Germinal center (tissue), 1 donor: ENCODE measurements at places on chromosomes 11 and 22.

- DNase-seq = no peak
Measured at GRCh38 chr11:118998388-118998717, 415 bp downstream of the CENATAC start.

GRCh38 chr11:57426929-57427726 lies at the start of gene SLC43A3:
TSS of gene SLC43A3 (minus strand) at chr11:57427121. CDS start at chr11:57426172, 949 bp downstream.
- DNase-seq = peak; percentile 69

GRCh38 chr11:31582697-31583096 lies 73.1 kb downstream of the ELP4 start:
- DNase-seq = peak; percentile 1

DNA sequence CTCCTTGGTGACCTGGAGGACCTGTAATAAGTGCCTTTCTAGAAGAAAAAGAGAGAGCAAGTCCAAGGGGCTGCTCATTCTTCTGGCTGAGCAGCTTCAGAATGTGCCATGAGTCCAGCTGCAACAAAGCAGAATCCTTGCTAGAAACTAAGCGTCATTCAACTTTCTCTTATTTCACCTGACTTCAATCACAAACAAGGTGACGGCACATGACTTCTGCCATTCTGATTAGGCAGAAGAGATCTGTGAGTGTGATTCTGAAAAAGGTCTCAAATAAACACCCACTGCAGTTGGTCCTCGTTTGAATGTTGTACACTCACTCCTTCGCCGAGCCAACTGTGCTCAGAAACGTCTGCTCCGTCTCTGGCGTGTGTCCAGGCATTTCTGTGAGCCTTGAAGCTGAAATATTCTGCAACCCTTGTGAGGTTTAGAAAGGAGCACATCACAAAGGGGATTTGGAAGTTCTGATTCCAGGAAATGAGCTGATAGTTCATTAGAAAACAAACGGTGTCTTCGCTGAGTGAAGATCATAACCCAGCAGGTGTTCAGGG lies 623.8 kb upstream of the KIRREL3 start:
- DNase-seq = no peak

- DNase-seq = no peak
Measured at GRCh38 chr11:71240865-71241691, 11.3 kb downstream of the SHANK2 start.

GRCh38 chr22:46070803-46071450 lies 79.4 kb upstream of the PPARA start:
- DNase-seq = peak; percentile 36

DNA sequence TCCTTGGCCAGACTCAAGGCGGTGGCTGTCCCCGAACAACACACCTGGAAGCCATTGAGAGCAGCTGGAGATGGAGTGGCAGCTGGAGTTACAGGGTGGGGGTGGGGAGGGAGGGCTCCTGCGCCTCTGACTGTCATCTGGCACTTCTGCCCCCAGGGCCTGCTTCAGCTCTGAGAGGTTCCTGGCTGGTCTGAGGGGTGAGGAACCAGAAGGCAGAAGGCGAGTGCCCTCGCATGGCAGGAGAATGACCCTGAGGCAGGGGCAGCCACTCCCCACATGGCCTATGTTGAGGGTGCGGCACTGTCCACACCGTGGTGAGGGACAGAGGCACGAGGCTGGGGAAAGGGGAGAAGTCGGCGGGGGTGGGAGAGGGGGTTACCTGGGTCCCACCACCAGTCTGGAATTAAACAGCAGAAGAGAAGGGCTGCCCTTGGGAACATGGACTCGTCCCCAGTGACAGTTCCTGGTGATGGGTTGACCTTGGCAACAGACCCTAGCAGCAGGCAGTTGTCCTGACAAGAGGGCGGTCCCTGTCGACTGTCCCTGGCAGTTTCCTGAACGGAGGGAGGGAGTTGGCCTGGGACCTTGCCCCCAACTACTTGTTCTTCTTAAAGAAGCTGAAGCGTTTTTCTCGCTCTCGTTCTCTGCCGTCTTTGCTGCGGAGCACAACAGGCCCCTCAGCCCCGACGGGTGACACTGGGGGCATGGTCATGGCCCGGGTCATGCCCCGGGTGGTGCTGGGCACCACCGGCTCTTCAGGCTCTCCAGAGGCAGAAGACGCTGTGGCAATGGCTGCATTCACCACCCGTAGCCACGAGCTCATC lies 7.8 kb upstream of the RBM4B start:
- no peak for DNase-seq

GRCh38 chr11:45169310-45170072 lies 23.1 kb downstream of the PRDM11 start:
- DNase-seq = no peak

DNA sequence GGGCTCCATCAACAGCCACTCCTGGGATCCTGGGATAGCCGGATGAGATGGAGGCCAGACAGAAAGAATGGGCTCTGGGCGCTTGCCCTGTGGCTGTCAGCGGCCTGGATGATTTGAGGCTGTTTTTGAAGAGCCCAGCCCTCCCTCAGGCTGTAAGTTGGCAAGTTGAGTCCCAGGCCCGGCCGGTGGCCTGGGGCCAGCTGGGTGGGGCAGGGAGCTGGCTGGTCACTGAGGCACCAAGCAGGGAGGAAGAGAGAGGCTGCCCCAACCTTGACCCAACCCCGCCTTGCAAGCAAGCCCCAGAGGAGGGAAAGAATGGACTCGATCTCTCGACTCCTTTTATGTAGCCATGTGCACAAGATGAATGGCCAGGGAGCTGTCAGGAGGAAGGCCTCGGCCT lies 34.9 kb downstream of the RIBC2 start:
- DNase-seq = no peak

DNA sequence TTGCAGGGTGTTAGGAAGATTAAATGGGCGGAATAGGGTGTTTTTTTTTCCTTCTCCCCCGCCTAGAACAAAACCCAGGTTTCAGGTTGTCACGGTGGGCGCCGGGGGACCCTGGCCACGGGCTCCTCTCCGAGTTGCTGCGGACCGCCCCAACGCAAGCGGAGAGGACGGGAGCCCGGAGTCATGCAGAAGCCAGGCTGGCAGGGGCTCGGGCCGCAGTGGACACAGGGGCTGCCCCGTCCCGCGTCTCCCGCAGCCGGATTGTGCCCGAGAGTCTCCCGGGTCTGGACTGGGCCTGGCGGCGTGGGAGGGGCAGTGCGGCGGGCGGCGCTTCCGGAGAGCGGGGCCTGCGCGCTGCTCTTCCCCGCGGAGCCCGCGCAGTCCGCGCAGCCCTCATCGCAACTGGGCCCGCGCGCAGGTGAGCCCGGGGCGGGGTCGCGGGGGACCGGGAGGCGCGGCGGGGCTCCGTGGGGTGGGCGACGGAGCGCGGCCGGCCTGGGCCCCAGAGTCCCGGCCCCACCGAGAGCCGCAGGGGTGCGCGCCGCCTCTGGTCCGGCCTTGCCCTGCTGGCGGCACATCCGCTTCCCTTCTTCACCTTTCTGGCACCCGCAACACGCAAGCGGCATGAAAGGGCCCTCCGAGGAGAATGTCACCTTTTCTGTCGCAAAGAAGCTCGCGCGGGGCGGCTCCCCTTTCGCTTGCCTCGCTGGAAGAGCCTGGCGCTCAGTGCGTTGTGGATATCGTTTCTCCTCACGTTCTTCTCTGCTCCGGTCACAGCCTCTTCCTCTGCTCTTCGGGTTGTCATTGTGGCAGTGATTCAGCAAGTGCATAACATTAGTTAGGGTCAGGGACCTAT lies at the start of gene TIRAP:
TIRAP (plus strand) TSS at position 358 of the 856 bp plus-strand sequence. CDS start 7,802 bp downstream, outside the sequence.
- peak; percentile 52 for DNase-seq

- no peak for DNase-seq
Measured at GRCh38 chr22:48187356-48187755, 1424.9 kb downstream of the TBC1D22A start.

DNA sequence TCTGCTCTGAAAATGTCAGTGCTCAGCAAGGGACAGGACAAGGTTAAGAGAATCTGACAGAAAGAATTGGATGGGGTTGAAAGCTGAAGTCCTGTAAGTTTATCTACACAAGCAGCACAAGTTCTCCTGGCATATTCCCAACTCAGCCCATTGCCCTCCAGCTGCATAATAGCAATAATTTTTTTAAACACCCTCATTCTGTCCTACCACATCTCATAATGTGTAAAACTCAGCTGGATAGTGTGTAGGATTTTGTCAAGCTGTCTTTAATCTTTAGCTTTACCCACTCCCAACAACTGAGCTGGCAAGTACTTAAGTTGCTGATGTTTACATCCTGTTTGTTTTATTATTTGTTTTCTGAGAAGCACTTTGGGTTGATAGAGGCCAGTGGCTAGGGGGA lies 158.9 kb downstream of the CADM1 start:
- no peak for DNase-seq

- no peak for DNase-seq
Measured at GRCh38 chr22:19130959-19131684, at the start of gene TSSK2. TSS of gene TSSK2 (plus strand) at chr22:19131308. CDS start at chr22:19131400, 92 bp downstream.

DNA sequence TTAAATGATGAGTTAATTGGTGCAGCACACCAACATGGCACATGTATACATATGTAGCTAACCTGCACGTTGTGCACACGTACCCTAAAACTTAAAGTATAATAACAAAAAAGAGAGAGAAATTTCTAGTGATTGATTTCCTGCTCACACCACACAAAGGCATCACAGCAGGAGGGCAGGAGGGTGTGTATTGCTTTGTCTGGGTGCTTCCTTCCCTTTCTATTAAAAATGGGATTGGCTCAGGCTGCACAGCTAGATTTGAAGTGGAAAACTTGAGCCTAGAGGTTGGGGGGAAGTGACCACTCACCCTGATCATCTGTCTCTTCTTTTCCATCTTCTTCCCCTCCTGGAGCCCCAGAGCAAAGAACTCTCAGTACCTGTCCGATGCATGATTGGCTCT lies 944 bp upstream of the SCGB1D2 start:
- DNase-seq = no peak

GRCh38 chr11:16921668-16922067 lies 92.5 kb downstream of the PLEKHA7 start:
- DNase-seq = no peak

GRCh38 chr11:65571940-65572339 lies 398 bp upstream of the FAM89B start:
- DNase-seq = no peak

- no peak for DNase-seq
Measured at GRCh38 chr22:37521236-37521739, 2.1 kb upstream of the CARD10 start.

DNA sequence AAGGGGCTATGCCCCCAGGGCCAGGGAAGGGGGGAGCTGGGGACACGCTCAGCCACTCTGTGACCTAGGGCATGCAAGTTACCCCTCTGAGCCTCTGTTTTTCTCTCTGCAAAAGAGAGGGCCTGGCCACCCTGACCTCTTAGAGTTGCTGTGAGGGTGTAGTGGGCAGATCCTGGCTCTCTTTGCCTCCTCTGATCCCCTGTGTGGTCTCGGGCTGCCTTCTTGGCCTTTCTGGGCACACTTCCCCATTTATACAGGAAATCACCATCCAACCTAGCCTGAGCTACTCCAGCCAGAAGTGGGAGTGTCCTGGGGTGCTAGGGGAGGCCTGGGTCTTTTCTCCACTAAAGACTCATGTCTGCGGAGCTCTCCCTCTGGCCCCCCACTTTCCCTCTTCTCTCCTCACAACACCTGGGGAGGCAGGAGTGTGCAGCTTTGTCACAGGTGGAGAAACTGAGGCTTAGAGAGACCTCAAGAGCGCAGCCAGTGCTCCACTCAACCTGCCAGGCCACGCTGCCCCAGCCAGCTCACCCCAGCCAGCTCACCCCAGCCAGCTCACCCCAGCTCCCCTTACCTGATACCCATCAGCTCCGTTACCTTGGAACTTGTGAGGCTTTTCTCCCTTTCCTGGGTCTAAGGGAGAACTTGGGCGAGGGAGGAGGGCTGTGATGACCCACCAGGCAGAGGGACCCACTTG lies 1.4 kb downstream of the AIFM3 start:
- DNase-seq = peak; percentile 42

- no peak for DNase-seq
Measured at GRCh38 chr22:50233223-50233622, 11.6 kb downstream of the TUBGCP6 start.

DNA sequence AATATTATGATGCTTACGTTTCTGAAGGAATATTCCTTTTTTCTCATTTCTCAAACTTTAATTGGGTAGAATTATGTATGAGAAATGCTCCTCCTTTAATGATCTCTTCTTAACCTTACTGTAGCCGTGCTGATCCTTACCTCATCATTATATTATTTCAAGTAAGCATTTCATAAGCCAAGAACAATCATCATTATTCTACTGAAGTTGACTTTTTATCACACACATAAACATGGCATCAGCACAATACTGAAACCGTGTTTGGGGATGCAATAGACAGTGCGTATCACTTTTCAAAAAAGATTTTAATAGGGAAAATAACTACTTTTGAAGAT lies 162.8 kb downstream of the ARHGAP42 start:
- DNase-seq = no peak

DNA sequence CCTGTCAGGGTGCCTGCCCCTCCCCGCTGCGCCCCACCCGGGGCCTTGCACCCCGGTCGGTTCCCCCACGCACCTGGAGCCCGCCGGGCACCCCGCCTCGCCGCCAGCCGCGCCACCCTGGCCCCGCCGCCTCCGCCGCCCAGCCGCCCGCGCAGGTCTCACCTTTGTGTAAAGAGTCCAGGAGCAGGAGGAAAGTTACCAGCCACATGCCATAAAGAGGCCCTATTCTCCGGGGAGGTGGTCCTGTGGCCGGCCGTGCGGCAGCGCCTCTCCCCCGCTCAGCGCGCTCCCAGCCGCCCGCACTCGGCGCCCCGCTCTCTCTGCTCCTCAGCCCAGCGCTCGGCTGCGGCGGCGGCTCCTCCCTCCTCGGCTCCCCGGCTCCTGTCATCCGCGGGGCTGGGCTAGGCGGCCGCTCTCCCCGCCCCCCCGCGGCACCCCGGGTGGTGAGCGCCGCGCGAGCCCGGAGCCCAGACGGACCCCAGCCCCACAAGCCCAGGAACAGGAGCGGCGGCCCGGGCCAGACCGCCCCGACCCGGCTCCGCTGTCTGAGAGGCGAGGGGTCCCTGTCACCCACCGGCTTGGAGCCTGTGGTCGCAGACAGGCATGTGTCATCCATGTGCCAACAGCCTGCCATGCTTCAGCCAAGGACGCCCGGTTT lies at the start of gene DSCAML1:
DSCAML1 (minus strand) TSS at position 345 of the 658 bp plus-strand sequence; CDS start at position 208, 137 bp downstream.
- no peak for DNase-seq

DNA sequence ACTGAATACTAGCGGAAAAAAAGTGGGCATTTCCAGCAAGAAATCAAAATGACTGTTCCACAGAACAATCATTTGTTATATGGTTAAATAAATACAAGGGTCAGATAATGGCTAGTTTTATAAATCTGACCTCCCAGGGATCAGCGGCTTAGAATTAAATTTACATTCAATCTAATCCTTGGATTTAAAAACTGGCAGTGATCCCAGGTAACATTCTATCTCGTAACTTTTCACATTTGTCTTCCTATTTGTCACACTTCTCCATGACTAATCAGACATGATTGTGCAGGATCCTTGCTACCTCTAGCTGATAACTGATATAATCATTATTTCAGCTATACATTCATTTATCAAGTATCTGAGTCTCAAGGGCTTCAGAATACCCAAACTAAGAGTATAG lies 2.9 kb upstream of the MMP3 start:
- DNase-seq = no peak

GRCh38 chr11:46294365-46295309 lies 17.2 kb downstream of the CREB3L1 start:
- no peak for DNase-seq

DNA sequence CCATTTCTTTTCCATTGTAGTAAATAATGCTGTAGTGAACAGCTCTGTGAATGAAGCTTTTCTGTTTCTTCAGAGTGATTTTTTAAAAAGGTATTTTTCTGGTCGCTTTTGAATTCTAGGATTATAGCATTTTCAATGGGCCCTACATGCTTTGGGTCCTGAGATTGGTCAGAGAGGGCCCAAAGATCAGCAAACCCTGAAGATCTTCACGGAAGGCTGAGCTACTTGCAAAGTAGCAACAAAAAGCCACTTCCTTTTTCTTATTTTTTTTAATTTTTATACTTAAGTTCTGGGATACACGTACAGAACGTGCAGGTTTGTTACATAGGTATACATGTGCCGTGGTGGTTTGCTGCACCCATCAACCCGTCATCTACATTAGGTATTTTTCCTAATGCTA lies 200.5 kb downstream of the FAT3 start:
- DNase-seq = no peak
